ENCODE measurements at places on chromosomes 13 and 19. TPM values are rescaled to one million over a fixed set of nuclear protein-coding genes. Genes with fewer than 3 reads are reported as not detected.

The ATP4A gene
- polyA plus RNA-seq = not detected

The HRC gene
- polyA plus RNA-seq = 13.7 TPM

The PLA2G4C gene
- polyA plus RNA-seq = 5.6 TPM

The ASPDH gene
- 0.63 TPM for polyA plus RNA-seq

The SYNE4 gene
- 6.4 TPM for polyA plus RNA-seq

The ANKRD24 gene
- 3.1 TPM for polyA plus RNA-seq

The MYO16 gene
- 1.8 TPM for polyA plus RNA-seq

The FUT2 gene
- 3.2 TPM for polyA plus RNA-seq

The ZNF77 gene
- 9.1 TPM for polyA plus RNA-seq

DNA sequence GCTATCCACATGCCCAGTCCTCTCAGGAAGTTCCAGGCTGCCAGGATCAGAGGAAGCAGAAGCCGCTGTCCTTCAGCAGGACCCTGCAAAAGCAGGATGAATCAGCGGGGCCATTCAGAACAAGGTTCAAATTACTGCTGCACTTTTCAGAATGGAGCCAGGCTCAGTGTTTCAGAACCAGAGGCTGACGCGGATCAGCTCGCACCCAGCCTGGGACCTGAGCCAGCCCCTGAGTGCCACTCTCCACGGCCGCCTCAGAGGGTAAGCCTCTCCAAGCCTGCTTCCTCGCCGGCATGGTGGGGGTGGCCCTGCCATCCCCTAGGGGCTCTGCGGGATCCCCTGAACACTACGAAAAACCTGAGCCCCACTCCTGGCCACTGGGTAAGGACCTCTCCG is 24.7 kb downstream of the RASA3 start:
- DNase-seq = no peak

GRCh38 chr13:66087269-66087710 is 1142.8 kb downstream of the PCDH9 start:
- peak; percentile 36 for DNase-seq

DNA sequence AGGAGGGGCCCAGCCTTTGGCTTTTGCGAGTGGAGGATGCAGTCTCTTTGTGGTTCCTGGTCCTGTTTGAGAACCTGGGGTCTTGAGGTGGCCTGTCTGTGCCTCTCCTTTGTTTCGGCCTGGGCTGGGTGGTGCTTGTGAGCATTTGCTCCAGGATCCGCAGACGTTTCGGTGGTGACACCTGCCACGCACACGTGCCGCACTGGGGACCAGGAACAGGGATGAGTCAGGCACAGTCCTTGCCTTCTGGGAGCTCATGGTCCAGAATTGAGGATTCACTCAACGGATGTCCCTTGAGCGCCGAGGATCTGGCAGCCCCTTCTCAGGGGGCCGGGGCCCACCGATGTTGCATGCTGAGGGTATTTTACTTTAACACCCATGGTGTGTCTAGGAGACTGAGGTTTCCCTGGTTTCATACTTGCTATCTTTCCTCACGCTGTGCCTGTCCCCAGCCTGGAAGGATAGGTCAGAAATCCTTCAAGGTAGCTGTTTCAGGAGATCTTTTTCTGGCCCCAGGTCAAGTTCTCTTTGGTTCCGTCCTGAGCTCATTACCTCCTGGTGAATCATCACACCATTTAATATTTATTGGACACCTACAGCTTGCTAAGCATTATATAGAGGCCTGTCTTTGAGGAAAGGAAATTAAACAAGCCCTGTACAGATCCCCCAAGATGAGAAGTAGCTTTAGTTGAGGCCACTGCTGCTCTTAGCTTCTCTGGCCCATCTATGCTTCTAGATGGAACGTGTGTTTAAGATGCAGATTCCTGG is 5.1 kb downstream of the HDGFL2 start:
- no peak for DNase-seq

DNA sequence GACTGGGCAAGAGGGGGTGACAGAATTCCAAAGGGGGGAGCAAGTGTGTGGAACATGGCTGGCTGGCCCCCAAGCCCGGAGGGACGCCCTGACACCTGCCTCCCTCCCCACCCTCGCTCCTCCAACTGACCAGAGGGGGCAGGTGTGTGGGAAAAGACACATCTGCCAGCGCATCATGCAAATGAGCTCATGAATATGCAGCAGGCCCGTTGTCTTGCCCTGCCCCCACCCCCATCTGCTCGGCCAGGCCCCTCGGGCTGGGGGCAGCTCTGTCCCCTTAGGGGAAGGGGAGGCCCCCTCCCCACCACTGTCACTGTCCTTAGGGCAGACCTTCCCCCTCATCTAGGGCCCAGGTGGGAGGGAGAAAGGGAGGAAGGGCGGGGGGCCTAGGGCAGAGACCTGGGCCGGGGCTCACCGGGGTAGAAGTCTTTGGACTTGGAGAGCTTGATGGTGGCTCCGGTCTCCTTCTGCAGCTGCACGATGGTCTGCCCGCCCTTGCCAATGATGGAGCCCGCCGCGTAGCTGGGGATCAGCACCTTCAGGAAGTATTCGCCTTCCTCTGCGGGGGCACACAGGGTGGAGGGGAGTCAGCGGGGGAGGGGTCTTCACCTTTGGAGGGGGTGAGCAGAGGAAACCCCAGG is 12.9 kb downstream of the NOVA2 start:
- no peak for DNase-seq

DNA sequence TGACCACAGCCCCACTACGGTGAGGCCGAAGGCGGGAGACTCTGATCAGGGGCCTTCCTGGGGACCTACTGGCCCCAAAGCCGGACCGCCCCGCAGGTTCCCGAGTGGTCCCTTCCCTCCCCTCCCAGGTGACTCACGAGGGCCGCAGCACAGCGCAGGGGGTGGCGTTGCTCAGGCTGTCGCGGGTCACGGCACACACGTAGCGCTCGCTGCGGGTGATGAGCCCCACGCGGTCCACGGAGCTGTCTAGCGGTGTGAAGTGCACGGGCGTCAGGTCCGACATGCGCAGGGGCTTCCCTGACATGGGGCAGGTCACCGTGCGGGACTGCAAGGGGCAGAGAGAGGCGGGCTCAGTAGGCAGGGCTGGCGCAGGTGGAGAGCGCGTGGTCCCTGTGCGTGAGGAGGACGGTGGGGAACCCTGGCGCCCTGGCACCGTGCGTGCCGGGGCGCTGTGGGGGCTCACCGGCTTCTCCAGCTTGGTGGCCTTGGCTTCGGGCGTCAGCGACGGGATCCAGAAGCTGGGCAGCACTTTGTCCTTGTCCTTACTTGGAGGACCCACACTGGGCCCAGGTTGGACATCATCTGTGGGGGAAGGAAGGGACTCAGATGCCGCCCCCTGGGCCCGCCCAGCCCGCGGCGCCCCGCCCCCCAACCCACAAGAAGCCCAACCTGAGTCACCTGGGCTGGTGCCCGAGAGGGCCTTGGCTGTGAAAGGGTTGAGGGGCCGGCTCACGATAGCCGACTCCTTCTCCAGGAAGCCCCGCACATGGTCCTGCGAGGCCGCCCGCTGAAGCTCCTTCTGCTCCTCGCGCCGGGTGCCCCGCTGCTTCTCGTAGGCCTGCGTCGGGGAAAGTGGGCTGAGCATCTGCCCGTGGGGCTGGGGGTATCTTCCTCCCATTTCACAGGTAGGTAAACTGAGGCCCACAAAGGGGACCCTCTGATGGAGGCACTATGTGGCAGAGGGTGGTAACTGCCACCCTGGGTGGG is 23.7 kb downstream of the NOSIP start:
- no peak for DNase-seq

DNA sequence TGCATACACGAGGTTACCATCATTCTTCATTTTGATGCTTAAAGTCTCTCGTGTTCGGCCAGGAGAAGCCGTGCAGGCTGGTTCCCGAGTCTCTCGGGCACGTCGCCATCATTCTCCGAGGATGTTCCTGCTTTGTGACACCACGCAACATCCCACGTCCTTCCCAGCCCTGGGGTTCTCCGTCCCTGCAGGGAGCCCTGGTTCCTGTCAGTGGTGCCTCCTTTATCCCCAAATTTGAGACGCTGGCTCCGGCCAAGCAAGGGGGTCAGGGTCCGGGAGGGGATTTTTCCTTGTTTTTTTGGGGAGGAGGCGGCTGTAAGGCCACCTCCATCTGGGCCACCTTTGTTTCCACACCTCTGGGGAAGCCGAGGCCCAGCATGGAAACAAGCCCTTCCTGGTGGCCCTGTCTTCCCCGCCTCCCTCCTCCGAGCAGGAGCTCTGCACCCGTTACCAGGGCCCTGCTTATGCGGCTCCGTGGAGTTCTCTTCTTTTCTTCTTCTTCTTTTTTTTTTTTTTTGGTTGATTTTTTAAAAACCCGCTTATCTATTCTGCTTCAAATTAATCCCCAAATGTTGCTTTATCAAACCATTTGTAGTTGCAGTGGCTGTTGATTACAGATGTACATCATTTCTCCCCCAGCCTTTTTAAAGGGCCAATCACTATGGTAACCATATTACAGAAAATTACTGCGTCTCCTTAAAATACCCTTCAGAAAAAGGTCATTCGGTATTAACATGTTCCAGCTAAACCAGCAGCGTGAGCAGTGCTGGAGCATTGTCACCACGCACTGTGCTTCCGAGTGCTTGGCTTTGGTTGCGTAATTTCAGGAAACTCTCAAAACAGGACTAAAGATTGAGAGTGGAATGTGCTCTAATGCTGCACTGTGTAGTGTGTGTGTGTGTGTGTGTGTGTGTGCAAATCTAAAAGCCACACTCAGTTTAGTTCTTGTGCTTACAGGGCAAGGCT is 50.4 kb downstream of the TEX29 start:
- peak; percentile 65 for DNase-seq

- no peak for DNase-seq
Measured at GRCh38 chr13:33545492-33545891, 259.9 kb upstream of the STARD13 start.

GRCh38 chr13:33832872-33833271 is 14.9 kb downstream of the RFC3 start:
- DNase-seq = no peak

GRCh38 chr19:17557466-17557865 is 2.0 kb downstream of the COLGALT1 start:
- DNase-seq = no peak

DNA sequence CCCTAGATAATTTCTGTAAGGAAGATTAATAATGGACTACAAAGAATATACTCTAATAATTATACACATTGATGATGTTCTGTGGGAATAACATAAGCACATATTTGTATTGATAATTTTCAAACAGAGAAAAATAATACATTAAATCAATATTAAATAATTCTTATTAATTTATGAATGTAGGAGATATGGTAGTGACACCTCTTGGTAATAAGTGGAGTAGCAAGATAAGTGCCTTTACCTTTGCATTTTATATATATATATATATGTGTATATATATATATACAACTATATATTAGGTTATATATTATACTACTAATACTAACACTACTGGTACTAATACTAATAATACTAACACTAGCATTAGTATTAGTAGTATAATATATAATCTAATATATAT is 905.8 kb downstream of the SLITRK1 start:
- no peak for DNase-seq

- no peak for DNase-seq
Measured at GRCh38 chr19:5698635-5699422, 8.7 kb downstream of the RPL36 start.

DNA sequence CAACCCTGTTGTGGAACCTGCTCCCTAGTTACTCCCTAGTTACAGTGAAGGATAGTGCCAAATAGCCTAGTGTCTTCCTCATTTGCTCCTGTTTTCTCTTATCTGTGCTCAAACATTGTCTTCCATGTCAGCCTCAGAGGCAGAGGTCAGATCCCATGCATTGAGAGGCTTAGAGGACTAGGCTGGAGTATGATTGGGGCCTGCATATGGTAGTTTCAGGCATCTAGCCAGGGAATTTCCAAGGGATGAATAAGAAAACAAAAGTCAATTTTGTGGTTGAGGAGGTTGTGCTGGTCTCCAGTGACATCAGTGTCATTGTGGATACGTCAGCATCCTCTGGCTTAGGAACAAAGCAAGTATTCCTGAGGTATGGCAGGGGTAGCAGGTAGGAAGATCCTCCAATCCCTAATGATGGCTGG is 9.4 kb downstream of the ZNF546 start:
- no peak for DNase-seq

DNA sequence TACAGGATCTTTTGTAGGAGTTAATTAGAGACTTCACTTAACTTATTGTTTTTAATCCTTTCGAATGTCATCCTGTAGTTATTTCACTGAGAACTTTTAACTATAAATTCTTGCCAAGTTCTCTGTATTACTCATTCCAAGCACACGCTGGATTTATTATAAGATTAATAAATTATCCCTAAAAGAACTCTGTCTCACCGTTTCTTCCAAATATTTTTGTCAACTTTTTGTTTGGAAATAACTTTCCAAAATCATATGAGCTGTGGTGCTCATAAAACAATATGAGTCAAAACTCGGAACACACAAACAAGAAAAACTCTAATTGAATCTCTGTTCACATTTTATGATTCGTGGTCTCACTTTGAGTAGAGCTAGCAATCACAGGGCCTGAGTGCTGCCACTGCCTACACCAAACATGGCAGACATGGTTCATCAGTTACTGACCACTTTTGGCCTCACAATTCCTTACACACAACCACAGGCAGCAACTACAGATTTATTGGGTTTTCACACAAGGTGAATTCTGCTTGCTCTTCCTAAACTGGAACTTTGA is 412.0 kb downstream of the FGF14 start:
- no peak for DNase-seq

- no peak for DNase-seq
Measured at GRCh38 chr19:39531834-39532232, 819 bp downstream of the EID2B start.

GRCh38 chr13:32746474-32746873 is 160.2 kb downstream of the PDS5B start:
- no peak for DNase-seq

- no peak for DNase-seq
Measured at GRCh38 chr13:35498231-35498630, 21.7 kb upstream of the MAB21L1 start.

DNA sequence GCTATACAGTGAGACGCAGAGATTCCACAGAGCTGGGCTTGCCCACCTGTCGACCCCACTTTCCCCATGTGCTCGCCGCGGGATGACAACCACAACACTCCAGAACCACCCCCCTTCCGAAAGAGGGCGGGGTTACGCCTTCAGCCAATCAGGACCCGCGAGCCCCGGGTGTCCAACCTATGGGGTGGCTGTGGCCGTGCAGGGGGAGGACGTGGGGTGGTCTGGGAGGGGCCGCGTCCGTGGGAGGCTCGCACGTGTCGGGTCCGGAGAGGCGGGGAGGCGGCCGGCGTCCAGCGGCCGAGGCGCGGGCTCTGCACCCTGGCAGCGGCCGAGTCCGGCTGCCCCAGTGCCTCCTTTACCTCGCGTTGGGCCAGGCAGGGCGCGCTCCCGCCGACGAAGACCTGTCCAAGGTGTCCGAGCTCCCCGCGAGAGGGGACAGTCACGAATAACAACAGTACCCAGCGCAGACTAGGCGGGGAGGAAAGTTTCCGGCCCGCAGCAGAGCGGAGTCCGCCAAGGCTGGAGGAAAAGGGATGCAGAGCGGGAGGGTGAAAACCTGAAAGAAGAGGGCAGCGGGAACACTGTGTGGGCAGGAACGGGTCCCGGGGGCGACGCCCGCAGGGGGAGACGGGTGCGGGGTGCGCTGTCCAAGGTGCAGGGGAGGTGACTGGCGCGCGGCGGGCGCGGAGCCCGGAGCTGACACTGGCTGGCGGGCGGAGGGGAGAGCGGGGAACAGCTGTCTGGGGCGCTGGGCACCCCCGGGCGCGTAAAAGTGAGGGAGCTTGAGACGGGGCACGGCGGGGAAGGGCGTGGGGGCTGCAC is 911 bp downstream of the ENOX1 start:
- DNase-seq = peak; percentile 71

GRCh38 chr19:36163813-36164212 is 11.6 kb upstream of the COX7A1 start:
- no peak for DNase-seq

- no peak for DNase-seq
Measured at GRCh38 chr13:25847635-25848626, 203.9 kb downstream of the SHISA2 start.

Data from right lung (tissue), 10 donors.